ENCODE measurements at places on chromosomes 12 and 14.

DNA sequence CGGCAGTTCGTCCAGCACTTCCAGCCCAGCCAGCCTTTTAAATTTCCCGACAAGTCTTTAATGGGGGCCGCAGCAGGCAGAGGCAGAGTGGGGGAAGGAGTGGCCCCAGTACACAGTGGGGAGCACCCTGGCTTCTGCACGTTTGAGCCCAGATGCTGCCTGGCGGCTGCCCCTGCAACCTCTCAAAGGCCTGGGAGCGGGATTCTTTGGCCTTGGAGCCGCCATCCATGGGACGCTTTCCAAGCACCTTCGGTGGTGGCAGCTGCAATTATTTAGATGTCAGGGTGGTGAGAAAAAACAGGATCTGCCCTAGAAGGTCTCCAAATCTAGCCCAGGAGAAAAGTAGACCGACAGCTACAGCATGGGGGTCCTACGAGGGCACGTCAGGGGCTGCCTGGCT, 46.0 kb downstream of the FAM222A start:
- no peak for DNase-seq

GRCh38 chr14:101412739-101413138, 148.6 kb upstream of the DIO3 start:
- no peak for DNase-seq

DNA sequence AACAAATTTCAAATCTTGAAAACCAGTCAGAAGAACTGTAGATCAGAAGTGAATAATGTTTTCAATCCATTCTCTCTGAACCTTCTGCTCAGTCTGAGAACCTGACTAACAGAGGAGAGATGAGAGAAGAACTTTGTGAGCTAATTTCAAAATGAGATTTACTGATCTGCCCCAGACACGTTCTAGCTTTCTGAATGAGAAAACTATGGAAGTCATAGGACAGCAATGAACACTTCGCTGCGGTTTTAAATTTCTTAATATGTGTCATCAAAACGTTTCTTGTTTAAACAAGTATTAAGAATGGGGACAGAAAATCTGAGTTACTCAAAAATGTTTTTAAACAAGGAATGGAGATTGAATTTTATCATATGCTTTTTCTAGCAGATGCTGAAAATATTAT, 66.6 kb upstream of the FAR2 start:
- DNase-seq: no peak

GRCh38 chr12:28130625-28131598, 59.3 kb upstream of the CCDC91 start:
- DNase-seq: no peak

- DNase-seq: no peak
Observed at GRCh38 chr12:112049351-112049750, 36.1 kb downstream of the ERP29 start.

GRCh38 chr14:93056166-93056839, 59.4 kb downstream of the ITPK1 start:
- DNase-seq: no peak

DNA sequence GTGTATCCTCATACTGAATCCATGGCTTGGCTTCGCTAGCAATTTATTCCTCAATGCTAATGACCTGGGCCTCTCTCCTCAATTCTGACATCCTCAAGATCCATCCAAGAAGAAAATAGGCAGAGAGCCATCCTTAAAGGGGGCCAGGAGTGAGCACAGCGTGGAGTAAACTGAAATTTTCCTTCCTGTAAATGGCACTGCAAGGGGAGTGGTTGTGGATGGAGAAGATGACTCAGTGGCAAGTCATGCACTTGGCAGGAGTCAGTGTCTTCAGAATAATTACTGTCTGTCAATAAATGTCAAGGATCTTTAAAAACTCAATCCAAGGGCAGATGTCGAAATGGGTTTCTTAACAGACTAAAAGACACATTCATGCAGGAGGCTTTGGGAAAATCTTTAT, 88.0 kb upstream of the TMEM132C start:
- DNase-seq: no peak

- no peak for DNase-seq
Observed at GRCh38 chr14:77663293-77663692, 44.5 kb downstream of the ALKBH1 start.

DNA sequence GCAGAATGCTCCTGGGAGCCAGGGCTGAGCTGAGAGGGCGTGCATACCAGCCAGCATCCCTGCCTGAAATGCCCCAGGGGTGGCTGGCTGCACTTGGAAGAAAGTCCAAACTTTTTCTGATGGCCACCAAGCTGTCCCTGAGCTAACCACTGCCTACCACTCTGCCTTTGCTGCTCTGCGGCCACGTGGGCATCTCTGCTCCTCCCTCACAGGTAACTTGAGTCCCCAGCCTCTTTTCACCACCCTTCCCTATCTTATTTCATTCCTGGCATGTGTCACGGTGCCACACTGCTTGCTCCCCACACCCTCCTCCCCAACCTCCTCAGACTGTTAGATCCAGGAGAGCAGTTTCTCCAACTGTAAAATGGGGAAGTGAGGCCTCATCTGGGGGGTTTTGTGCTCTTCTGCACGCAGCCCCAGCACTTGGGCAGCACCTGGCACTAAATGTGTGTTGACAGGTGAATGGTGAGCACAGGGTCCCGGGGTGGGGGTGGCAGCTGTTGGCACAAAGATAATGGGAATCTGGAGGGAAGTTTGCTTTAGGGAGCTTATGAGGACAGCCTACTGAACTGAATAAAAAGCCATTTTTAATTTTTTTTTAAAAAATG, 113.0 kb downstream of the GLT1D1 start:
- no peak for DNase-seq

DNA sequence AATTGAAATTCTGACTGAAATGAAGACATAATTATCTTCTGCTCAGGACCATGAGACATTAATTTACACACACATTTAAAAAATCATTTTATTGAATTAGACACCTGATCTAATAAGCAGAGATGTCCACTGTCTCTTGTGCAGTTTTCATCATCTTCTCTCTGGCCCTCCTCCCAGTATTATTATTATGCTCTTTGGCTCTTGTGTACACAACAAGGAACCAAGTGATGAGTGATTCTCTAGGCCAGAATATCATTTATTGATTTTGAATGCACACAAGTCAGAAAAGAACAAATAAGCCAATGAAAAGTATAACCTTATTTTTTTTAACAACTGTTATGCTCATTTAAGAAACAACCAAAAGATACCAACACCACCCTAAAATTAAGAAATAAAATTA, 244.7 kb upstream of the KRR1 start:
- no peak for DNase-seq

Data from activated T-helper 1 cell treated with anti-CD3 and anti-CD28 coated beads, Interleukin-12 subunit alpha, Interleukin-12 subunit beta, Interleukin-2, Interleukin-4 antibody, amounts not matched to agents 30 ng/mL and 10 ng/mL and 1 ng/mL, durations not matched to agents 14 hours and 24 hours and 36 hours (primary cell).